Hematopoietic multipotent progenitor cell treated with erythropoietin and hydrocortisone succinate and interleukin-3 and kit ligand, for 17 days (in vitro differentiated cells): ENCODE measurements at places on chromosomes 3 and 15.
A peak's percentile ranks its signal among the peaks of the same experiment; 100 is the strongest.

GRCh38 chr3:13707456-13707855 lies 158.5 kb downstream of the FBLN2 start:
- DNase-seq = no peak

DNA sequence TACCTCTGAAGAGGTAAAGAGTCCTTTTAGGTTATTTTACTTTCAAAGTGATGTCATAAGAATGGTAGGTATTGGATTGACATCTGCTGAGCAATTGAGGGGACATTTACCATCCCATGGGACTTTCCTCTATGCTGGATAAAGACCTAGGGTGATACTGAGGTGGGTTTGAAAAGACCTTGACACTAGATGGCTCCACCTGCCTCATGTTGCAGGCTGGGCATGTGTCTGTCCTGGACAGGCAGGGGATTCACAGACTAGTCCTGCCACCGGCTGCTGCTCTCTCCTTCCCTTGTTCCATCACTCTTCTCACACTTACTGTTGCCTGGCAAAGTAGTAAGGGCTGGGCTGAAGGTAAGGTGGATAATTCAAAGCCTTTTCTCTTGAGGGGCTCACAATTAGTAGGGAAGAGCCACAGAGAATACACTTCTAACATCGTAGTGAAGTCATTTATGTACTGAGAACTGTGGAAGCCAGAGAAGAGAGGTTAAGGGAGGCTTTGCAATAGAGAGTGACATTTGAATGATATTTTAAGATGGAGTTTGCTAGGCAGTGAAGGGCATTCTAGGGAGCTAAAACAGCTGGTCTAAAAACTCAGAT lies 27.7 kb downstream of the TRAK1 start:
- peak; percentile 74 for DNase-seq

GRCh38 chr3:128850544-128850943 lies 28.9 kb upstream of the ACAD9 start:
- no peak for DNase-seq

- no peak for DNase-seq
Measured at GRCh38 chr3:141686466-141687291, 51.4 kb upstream of the RNF7 start.

DNA sequence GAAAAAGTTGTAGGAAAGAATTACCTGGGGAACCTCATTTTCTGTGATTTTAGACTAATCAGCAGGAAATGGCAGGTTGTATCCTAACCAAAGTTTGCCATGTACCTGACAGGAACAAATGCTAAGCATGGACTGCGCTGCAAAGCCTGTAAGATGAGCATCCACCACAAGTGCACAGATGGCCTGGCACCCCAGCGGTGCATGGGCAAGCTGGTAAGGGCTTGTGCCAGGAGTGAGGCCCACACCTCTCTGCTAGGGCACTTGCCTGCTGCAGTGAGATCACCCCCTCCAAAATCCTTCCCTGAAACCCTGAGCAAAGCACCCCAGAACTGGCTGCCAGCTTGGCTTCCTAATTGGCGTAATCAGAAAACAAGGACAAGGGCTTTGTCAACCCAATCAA lies 102.6 kb downstream of the STAC start:
- DNase-seq = no peak

GRCh38 chr3:170741756-170742529 lies 128.1 kb downstream of the RPL22L1 start:
- no peak for DNase-seq

DNA sequence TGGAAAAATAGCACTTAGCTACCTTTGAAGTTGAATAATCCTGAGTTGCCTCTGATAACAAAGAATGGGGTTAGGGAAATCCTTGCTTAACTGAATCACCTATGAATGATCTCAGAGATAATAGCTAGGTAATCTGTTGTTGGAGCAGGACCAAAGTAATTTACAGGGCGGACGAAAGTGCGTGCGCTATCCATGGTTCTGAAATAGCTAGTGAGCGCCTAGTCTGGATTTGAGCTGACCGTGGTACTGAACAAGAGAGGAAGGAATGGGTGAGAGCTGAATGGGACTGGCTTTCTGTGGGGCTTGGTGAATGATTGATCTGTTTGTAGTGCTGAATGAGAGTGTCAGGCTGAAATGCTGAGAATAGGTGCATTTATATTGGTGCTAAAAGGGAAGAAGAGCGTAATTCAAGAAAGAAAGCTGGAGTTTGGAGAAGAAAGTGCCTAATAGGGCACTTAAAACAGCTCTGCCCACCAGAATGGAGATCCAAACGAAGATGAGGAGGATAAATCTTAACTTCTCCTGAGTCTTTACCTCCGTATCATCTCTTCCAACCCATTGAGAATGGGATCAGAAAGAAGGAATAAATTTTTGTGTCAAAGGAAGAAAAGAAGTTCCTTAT lies 10.1 kb downstream of the SCN10A start:
- DNase-seq = peak; percentile 6

DNA sequence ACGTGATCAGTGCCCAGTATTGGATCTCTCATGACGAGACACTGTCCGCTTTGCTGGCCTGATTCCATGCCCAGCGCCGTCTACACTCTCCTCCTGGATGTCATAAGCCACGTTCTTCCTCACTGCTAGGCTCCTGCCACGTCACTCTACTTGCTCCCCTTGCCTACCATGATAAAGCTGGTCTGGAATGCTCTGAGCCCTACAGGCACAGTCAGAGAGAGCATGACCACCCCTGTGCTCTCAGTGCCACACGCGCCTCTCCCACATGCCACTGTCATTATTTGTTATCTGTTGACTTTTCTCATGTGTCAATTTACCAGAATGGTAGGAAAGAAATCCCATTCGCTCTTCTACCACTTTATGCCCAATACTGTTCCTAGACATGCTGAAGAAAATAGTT lies 148.6 kb downstream of the ANO10 start:
- DNase-seq = no peak

- no peak for DNase-seq
Measured at GRCh38 chr3:9747267-9747666, 2.5 kb upstream of the OGG1 start.

- DNase-seq = no peak
Measured at GRCh38 chr3:64648927-64649906, 38.6 kb downstream of the ADAMTS9 start.

GRCh38 chr3:56347219-56347871 lies 120.9 kb downstream of the ERC2 start:
- DNase-seq = peak; percentile 8
